Non-pigmented ciliary epithelial cell (primary cell): ENCODE measurements at places on chromosomes 13 and 19.

- DNase-seq = no peak
These were observed 3.0 kb upstream of the PLIN4 start for GRCh38 chr19:4521170-4521887.

GRCh38 chr13:98098516-98098915 lies 44.4 kb upstream of the FARP1 start:
- DNase-seq = no peak

- DNase-seq = no peak
These were observed 9.2 kb downstream of the PARP4 start for GRCh38 chr13:24503379-24503696.

- DNase-seq = no peak
These were observed 70.9 kb downstream of the KL start for GRCh38 chr13:33087091-33087490.

GRCh38 chr13:40756042-40756441 lies 14.9 kb downstream of the MRPS31 start:
- no peak for DNase-seq

DNA sequence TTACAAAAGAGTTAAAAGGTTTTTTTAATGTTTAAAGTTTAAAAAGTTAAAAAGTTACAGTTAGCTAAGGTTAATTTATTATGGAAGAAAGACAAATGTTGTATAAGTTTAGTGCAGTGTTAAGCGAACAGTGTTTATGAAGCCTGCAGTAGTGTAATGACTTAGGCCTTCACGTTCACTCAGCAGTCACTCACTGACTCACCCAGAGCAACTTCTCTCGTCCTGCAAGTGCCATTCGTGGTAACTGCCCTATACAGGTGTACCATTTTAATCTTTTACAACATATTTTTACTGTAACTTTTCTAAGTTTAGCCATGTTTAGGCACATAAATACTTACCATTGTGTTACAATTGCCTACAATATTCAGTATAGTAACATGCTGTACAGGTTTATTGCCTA lies 398.2 kb upstream of the NBEA start:
- DNase-seq = no peak

- no peak for DNase-seq
These were observed 3.4 kb downstream of the NAPSA start for GRCh38 chr19:50362030-50362412.

DNA sequence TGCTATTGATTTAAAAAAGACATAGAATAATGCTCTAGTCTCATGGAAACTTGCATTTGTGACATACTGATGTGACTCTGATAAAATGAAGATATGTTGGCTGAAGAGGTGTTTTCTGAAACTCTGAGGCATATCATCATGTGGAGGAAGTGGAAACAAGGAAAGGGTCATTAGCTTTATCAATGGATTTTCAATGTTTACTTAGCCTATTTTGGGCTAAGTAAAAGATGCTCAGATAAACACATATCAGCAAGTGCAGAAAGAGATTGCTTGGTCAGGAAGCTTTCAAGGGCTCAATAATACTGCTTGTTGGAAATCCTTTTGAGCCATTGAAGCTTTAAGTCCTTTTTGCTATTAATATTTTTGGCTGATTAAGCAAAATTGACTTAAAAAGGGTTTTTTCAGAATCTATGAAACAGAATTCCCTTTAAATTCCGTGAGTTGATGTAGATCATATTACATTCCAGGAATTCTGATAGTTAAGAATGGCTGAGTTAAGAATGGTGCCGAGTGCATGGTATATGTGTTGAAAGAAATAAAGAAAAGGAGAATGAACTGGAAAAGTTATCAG lies 952.8 kb upstream of the SPRY2 start:
- DNase-seq = no peak

DNA sequence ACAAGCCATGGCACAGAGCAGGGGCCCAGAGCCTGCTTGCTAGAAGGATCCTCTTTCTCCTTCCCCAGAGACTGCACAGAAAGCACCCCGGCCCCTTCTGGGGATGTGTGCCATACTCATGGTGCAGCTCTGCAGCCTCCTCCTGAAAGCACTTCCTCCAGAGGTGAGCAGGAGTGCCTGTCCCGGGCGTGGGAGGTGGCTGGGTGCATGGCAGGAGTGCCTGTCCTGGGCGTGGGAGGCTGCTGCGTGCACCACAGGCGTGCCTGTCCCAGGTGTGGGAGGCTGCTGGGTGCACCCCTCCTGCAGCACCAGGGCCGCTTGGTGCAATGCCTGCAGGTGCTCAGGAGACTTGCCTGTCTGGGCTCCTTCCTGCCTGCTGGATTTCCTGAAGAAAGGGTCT lies 913.3 kb downstream of the UQCRFS1 start:
- DNase-seq = no peak

- peak; percentile 78 for DNase-seq
These were observed 141.2 kb upstream of the KLHL1 start for GRCh38 chr13:70249332-70250064.

DNA sequence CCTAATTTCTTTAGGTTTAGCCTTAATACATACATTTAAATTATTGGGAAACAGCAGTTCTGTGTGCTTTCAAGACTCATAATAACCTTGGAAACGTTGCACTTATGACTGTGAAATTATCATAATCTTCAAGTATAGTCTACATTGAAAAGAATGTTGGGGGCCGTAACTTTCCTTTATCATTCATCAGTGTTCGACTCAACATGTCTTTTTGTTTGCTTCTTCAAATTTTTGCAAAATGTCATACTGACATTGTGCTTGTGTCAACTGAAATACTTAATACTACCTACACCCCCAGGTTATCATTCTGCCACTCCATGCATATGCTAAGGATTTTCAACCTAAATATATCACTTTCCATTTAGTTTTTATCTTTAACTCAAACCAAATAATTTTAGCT lies 1562.9 kb downstream of the OLFM4 start:
- no peak for DNase-seq

GRCh38 chr13:114009590-114010400 lies 35.9 kb upstream of the C13orf46 start:
- DNase-seq = no peak

DNA sequence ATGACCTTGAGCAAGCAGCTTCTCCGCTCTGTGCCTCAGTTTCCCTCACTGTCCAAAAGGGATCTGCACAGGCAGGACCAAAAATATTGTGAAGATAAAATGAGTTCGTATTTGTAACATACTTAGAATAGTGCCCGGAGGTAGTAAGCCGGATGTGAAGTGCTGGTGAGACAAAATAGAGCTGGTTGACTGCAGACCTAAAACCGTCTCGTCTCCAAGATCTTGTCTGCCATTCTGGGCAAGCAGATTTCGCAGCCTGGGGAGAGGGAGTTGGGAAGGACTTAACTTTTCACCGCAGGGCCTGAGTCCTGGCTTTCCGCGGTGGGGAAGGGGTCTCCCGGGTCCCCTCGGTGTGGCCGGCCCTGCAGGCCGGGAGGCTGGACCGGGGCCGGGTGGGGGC lies 8.2 kb upstream of the BBC3 start:
- no peak for DNase-seq

GRCh38 chr13:65932587-65933239 lies 1297.4 kb downstream of the PCDH9 start:
- no peak for DNase-seq

DNA sequence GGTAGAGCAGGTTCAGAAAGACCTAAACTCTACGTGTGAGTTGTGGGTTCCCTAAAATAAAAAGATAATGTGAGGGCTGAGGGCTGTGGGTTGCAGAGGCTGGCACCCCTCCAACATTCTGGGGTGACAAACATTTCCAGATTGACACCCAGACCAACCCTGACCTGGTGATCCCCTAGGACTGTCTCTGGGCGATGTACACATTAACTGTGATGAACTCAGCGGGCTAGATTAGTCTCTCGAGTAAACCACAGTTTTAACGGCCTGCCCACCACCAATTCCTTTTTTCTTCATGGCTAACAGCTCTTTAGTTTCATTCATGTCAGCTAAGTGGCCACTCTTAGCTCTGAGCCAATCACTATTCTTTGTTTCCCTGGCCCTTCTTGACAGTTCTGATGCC lies 24.8 kb downstream of the SIAH3 start:
- DNase-seq = no peak

DNA sequence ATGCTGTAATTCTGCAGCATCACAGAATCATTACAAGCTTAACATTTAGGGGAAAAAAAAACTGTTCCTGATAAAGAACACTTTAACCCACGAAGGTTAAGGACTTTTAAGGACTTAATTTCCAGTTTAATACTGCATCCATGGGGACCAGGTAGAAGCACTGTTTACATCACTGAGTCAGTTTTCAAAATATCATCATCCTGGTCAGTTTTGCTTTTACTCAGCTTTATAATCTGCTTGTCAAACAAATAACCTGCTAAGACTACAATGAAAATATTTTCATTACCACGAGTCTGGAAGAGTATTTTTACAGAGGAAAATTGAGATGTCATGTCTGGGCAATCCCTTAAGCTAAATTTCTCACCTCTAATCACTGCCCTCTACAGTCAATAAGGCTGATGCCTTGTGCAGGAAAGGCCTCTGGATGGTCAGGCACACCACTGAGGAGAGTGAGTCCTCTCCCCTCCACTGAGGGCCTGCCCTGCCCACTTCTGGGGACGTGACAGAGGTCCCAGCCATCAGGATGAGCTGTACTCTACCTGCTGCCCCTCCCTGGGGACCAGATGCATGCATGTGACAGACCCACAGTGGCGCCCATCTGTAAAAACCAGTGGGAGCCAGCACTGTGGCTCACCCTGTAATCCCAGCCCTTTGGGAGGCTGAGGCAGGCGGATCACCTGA lies 31.0 kb downstream of the FOXO1 start:
- DNase-seq = no peak

- DNase-seq = no peak
These were observed 266.3 kb downstream of the LMO7 start for GRCh38 chr13:75902166-75903104.

GRCh38 chr13:41467425-41467945 lies 10.1 kb downstream of the RGCC start:
- DNase-seq = no peak

DNA sequence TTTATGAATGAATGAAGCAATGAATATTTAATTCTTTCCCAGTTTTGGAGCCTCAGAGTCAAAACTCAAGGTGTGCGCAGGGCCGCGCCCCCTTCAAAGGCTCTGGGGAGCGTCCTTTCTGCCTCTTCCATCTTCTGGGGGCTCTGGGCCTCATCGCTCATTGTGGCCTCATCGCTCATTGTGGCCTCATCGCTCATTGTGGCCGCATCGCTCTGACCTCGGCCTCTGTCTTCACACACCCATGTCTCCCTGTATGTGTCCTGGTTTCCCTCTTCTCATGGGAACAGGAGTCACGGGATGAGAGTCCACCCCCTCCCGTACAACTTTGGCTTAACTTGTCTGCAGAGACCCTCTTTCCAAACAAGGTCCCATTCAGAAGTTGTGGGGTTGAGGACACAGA lies 3.2 kb upstream of the MEX3D start:
- no peak for DNase-seq

DNA sequence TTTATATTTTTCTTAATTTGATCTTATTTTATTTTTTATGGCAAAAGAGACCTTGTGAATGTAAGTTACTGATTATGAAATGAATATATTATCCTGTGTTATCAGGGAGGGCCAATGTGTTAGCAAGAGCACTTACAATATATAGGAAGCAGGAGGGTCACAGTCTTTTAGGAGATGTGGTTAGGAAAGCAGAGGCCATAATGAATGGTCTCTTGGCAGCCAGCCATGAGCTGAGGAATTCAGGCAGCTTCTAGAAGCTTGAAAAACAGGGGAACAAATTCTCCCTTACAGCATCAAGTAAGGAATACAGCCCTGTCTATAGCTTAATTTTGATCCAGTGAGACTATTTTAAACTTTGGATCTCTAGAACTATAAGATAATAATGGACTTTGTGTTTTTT lies 2374.6 kb downstream of the PCDH9 start:
- peak; percentile 11 for DNase-seq

- no peak for DNase-seq
These were observed 14.3 kb downstream of the ZBTB7A start for GRCh38 chr19:4052114-4052992.

- DNase-seq = no peak
These were observed 1015.0 kb downstream of the SLITRK1 start for GRCh38 chr13:82867284-82867683.

GRCh38 chr13:25876247-25876646 lies 175.6 kb downstream of the SHISA2 start:
- no peak for DNase-seq

- no peak for DNase-seq
These were observed 65.1 kb downstream of the SPACA7 start for GRCh38 chr13:112441226-112441625.

GRCh38 chr13:42007844-42008243 lies 40.6 kb upstream of the DGKH start:
- DNase-seq = no peak

- no peak for DNase-seq
These were observed 44.2 kb downstream of the EDNRB start for GRCh38 chr13:77874406-77874805.

DNA sequence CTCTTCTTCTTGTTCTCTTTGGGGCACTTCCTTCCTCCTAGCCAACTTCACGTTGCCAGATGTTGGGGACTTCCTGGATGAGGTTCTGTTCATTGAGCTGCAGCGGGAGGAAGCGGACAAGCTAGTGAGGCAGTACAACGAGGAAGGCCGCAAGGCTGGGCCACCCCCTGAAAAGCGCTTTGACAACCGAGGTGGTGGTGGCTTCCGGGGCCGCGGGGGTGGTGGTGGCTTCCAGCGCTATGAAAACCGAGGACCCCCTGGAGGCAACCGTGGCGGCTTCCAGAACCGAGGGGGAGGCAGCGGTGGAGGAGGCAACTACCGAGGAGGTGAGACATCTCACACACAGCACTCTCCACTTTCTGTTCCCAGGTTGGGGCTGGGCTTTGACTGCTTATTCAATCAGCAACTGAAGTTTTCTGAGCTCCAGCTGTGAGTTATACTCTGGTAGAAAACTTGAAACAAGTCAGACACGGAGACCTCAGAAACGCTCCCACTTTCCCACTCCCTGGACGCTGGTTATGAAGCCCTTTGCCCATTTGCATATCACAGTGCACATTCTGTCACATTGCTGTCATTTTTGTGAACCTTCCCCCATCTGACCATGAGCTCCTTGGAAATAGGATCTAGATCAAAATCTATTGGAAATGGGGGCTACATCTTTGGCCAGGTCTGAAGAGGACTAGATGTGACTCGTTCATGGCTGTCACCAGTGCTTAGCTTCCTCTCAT lies 7.2 kb upstream of the CCDC97 start:
- no peak for DNase-seq

DNA sequence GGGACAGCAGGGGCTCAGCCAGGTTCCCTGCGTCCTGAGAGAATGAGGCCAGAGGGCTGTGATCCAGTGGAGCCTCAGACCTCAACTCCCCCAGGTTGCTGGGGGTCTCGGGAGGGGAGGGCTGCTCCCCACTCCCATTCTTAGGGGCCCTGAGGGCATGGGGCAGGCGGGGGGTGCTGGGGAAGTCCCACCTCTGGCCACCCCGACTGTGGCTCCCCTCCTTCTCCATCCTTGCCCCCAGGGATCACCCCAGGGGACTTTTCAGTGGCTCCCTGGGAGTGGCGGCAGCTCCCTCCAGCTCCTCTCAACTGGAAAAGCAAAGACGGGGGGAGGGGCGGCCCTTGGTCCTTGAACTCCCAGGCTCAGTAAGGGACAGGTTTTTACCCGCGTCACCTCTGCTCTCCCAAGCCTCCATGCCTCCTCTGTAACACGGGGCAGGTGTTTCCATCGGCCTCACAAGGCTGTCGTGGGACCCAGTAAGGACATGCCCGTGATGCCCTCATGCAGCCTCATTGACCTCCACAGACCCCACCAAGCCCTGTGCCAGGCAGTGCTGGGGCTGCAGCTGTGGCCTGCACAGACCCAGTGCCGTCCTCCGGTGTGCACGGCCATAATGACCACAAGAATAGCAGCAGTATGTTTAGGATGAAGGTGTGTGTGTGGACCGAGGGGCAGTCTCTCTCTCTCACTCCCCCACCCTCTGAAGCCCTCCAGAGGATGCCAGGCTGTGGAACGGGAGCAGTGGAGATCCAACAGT lies 11.6 kb upstream of the TOMM40 start:
- no peak for DNase-seq

- DNase-seq = no peak
These were observed 8.3 kb downstream of the RAB4B start for GRCh38 chr19:40786060-40787037.
